ENCODE measurements at places on chromosomes 7 and 10.

DNA sequence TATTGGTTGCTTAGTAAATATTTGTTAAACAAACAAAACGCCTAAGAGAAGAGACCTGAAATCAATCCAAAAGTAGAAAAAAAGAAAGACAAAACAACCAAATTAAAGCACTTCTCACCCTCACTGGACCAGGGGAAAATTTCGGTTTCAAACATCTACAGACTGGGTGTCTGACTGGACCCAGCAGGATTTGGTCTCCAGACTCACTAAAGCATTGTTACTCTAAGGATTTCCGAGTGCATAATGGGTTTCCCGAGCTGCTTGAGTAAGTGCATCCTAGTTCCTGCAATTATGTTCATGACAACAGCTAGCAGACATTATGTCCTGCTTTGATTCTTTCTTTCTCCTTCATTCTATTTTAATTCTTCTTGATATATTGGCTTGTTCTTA is 51.8 kb upstream of the FAM3C start:
- DNase-seq: no peak

DNA sequence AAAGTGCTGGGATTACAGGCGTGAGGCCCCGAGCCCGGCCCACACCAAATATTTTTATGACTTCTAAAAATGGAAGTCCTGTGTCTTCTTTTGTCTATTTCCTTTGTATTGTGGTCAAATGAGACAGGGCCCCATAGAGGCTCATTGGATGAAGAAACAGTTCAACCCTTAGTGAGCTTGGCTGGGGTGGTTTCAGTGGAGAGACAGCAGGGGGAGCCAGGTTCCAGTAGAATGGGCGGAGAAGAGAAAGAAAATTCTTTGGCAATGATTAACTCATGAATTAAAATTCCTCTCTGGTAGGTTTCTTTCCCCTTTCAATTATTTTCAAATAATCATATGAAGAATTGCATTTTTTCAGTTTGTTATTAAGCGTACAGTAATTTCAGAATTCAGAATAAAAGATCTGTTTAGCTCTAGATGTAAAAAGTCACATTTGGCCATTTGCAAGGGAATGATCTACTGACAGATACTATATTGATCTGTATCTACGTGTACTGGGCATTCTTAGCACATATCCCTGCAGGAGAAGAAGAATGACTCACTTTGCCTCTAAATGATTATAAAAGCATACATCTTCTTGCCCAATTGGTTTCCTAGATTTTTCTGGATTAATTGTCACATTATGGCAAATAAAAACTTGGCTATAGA is 43.2 kb downstream of the PNLIPRP3 start:
- DNase-seq: peak; percentile 49

DNA sequence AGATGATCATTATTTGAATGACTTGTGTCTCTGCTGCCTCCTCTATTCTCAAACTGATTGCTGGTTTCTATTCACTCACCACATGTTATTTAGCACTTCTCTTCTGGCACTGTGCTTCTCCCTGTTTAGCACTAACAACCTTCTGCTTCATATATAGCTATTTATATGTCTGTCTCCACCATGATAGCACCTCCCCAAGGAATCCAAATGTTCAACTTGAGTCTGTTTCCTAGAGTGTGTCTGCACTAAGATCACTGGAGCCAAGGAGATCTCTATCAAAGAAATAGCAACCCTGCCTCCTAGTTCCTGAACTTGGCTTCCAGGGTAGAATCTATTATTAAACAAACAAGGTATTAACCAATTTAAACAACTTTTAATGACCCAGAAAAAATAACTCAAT is 104.5 kb downstream of the CYP26A1 start:
- DNase-seq: no peak

GRCh38 chr10:93742633-93743349 is 14.9 kb upstream of the LGI1 start:
- DNase-seq: no peak

- DNase-seq: no peak
Measured at GRCh38 chr7:21923658-21924057, 22.0 kb downstream of the CDCA7L start.

DNA sequence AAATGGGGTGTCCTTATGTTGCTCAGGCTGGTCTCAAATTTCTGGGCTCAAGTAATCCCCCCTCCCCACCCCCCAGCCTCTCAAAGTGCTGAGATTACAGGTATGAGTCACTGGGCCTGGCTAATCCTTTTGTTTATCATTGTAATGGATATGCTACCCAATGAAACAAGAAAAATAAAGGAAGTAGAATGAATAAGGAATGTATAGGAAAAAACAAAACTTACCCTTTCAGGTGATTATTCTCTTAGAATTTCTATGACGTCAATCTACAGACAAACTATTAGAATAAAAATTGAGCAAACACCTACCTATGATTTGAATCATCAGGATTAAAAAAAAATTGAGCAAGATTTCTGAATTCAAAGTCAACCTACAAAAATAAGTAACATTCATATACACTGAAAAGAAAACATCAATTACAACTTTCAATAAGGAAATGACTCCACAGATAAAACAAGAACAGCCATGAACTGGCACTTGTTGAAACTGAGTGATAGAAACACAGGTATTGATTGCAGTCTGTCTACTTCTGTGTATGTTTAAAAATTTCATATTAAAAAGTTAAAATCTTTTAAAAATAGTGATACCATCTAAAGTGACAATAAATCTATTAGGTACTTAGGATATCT is 12.2 kb downstream of the ADAM12 start:
- DNase-seq: no peak

DNA sequence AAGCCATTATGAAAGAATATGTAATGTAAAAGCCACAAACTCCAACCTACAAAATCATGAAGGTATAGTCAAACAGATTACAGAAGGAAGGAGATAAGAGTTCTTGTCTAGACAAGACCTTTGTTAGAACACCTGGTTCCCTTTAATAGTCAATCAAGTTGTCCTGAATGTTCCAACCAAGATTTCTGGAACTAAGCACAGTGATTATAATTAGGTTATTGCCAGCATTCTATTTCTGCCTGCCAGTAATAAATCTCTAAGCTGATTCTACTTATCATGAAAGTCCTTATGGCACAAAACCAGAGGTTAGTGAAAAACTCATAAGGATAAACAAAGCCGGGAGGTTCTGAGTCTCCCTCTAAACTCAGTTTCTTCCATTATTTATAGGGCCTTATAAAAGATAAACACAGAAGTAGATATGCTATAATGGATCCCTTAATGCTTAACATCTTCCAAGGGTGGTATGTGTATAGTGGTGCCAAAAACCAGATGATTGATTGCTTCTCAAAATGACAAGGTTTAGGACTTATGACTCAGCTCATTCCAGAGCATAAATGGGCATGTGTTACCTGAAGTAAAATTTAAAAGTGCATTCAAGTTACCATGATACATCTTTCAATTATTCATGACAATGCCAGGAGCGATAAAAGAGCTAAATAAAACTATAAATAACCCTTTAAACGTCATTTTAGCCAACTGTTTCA is 237.2 kb downstream of the CSTF2T start:
- no peak for DNase-seq

- DNase-seq: no peak
Measured at GRCh38 chr7:157295338-157295737, 41.5 kb upstream of the DNAJB6 start.

DNA sequence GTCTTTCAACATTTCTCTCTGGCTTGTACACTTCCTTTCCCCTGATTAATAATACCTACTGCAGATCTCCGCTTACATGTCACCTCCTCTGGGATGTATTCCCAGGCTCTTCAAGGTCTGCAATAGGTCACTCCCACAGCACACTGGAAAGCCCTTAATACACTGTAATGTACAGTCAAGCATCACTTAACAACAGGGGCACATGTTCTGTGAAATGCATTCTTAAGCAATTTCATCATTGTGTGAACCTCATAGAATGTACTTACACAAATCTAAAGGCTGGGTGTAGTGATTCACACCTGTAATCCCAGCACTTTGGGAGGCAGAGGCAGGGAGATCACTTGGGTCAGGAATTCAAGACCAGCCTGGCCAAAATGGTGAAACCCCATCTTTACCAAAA is 1.9 kb downstream of the COX15 start:
- no peak for DNase-seq

- no peak for DNase-seq
Measured at GRCh38 chr7:77653572-77653971, 42.7 kb upstream of the RSBN1L start.

DNA sequence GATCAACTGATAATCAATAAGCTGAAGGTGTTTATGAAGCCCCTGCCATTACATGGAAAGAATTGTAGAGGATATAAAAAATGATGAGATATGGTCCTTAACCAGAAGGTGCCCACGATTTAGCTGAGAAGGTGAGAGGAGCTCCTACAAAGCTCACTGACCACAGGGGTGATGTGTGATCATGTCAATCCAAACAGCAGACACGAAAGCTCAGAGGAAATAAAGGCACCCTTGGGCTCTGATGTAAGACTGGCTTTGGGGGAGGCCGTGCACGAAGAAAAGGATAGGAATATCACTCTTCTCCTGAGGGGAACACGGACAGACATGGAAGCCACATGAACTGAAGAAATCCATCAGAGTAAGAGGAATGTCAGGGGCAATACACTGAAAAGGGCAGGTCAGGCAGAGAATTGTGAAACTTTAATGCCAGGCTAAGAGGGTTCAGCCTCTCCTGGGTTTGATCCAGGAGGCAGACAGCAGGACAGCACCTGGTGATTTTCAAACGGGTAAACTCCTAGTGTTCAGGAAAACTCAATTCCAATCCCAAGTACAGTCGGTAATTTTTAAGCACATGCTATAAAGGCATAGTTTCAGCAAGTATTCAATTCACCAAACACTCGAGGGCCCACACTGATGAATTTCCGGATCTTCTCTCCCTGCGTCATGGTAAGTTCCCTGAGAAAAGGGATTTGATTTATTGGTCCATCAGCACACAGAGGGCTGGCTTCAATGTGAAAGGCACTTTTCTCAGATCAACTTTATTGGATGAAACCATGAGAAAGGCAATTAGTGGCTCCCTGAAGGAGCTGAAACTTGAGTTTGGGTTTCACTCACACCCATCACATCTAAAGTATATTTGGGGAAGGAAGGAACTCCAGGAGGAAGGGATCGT is 163.8 kb downstream of the PRPF18 start:
- DNase-seq: no peak

DNA sequence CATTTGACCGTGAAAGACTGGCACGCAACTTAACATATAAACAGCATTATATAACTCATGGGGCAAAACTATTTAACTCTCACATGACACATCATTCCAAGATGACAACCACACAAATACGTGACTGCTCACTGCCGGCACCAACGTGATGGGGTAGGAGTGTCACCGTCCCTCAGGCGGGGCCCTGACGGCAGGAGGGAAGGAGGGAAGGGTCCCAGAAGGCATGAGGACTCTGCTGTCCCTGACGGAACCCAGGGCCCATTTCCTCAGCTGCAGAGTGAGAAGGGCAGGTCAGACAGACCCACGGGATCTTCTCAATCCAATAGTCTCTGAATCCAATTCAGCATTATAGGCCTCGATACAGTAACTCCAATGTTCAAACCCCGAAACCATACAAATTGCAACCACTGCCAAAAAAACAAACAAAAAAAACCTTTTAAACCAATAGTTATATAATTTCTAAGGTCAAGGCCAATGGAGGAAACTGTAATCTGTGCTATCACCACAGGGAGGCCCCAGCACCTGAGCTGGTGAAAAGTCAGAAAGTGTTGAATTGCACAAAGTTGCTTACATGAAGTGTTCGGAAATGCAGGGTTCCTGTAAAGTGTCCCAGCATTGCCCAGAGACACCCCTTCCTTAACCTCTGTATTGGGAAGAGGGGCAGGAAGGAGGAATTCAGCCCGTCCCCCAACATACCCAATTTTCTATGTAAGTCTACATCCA is 137.4 kb downstream of the TNS3 start:
- DNase-seq: peak; percentile 35

DNA sequence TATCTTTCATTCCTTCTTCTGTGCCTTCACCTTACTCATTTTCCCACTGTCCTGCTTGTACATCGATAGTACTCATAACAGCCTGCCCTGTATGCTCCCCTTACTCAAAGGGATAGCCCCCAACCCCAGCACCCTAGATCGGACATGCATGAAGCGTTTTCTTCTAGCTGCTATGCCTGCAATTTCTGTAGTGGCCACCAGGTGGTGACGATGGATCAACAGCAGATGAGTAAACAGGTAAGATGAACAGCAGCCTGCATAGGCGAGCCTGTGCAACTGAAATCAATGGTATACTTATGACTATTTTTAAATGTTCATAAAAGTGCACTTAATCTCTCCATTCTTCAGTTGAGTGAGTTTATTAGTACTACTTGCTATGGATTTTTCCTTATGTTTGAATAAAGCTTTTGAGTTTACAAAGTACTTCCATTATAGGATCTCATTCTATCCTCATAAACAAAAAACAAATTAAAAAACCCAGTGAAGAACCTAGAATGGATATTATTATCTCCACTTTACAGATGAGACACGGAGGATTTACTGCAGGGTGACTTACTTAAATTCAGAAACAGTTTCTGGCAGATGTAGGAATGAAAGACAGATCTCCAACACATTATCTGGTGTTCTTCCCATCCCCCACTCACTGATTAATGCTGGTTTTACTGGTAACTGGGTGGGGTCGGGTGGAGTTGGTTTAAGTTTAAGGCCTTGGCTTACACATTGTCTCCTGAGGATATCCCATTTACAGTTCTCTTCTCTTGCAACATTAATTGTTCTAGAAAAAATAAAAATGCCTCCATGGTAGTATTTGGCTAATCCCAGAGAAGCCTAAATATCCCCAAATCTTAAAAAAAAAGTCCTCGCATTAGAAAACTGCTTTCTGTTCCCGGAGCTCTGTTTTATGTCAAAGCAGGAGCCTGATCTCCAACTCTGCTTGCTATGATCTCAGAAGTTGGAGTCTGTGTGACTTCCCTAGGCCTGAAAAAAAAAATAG is 222.1 kb downstream of the GLI3 start:
- DNase-seq: no peak

- DNase-seq: no peak
Measured at GRCh38 chr10:113894581-113894980, 40.1 kb downstream of the NHLRC2 start.

GRCh38 chr10:25689346-25690100 is 244.5 kb upstream of the MYO3A start:
- no peak for DNase-seq

DNA sequence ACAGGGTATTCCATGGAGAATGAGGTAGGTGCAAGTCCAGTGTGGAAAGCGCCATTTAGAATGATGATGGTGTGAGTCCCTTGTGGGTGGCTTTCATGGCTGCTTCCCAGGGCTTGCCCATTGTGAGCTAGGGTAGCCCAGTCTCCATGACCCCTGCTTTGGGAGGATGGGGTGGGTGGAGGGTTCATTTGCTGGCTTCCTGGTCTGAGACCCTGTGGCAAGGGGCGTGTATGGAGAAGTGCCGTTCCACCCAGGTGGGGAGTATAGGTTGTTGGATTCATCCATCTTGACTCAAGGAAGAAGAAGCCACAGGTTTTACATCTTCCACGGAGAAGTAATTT is 27.7 kb downstream of the CCM2 start:
- no peak for DNase-seq

DNA sequence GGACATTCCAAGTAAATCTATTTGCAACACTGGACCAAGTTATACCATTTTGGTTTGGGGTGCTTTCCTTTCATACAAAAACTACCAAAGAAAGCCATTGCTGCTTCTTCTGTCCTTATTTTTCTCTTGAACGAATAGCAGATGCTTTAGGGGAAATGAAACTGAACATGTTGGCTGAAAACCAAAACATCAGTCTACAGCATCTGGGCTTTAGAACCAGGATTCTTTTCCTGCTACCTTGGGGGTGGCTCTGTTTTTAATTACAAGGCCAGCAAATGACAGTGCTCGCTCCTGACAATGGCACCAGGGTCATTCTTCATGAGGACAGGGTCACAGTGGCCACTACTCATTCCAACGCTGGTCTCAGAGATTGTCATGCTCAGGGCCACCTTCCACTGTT is 80.3 kb downstream of the WDR11 start:
- DNase-seq: no peak

All from HuH-7.5 (cell line).